Activated T-cell treated with anti-CD3 and anti-CD28 coated beads, Interleukin-2, amount 50 U/mL, for 1 hour (primary cell): ENCODE measurements at places on chromosomes 5 and 9.
A peak's percentile ranks its signal among the peaks of the same experiment; 100 is the strongest.

DNA sequence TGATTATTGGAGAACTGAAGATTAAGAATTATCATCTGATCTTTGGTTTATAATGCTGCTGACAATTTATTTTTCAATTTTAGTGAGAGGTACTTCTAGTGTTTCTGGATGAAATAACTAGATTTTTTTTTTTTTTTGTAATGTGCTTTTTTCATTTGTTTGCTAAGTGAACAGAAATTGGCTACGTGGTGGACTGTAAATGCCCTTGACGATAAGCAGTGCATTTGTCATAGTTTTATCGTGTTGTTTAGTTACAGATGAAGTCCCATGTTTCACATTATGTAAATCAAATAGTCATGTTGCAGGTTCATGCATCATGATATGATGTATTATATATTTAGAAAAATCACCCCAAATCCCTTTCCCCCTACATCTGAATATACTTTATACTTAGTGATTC, 81.0 kb downstream of the ADAMTS19 start:
- DNase-seq, result no peak

DNA sequence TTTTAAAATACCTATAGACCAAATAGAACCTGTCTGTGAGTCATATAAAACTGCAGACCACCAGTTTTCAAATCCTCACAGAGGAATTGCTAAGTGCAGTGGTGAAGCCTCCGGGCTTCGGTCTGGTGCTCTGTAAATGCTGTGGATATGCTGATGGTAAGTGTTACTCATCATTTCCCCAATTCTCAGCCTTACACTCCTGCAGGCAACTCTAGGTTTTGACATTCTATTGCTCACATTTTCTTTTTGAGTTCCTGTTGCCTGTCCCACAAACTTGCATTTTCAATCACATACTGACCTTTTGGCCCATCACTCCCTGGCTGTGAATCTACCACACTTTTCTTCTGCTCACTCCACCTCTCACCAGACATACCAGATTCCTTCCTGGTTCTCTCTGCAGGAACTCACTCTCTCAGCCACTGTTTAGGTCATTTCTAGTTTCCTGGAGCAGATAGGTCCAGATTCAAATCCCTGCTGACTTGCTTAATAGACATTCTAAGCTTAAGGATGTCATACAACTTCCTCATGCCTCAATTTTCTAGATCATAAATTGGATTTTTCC, 192.9 kb downstream of the RAB3C start:
- DNase-seq, result no peak

- DNase-seq, result no peak
Observed at GRCh38 chr5:5340206-5340729, 82.2 kb upstream of the ICE1 start.

GRCh38 chr5:31186672-31187267, 6.7 kb upstream of the CDH6 start:
- no peak for DNase-seq

GRCh38 chr5:89981878-89982773, 427.4 kb downstream of the CETN3 start:
- DNase-seq, result no peak

GRCh38 chr9:113436728-113437515, 26.4 kb downstream of the C9orf43 start:
- DNase-seq, result no peak

DNA sequence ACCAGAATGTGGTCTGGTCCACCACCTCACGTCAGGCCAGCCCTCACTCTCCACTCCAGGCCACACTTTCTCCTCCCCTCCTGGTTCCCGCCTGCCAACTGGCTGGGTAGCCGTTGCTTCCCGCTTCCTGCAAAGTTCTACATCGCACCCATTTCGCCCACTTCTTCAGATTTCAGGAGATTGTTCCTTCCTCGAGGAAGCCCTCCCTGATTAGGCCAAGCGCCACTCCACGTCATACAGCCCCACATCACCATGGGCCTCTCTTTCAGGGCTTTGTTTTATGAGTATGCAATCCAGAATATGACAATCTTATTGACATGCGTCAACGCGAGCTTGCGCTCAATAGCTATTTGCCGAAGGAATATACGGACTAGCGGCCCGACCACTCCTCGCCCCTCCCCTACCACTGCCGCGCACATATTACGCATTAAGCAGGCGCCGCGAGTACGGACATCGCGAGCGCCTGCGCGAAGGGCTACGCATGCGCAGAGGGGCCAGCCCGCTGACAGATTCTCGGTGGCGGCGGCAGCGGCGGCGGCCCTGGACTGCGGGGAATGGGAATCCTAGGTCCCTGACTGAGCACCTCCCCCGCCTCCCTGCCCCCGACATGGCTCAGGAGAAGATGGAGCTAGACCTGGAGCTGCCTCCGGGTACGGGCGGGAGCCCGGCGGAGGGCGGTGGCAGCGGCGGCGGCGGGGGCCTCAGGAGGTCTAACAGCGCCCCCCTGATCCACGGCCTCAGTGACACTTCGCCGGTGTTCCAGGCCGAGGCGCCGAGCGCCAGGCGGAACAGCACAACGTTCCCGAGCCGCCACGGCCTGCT, 74.7 kb downstream of the PIP5K1B start:
- peak; percentile 96 for DNase-seq

- DNase-seq, result no peak
Observed at GRCh38 chr9:112434487-112434886, 52.1 kb upstream of the KIAA1958 start.

DNA sequence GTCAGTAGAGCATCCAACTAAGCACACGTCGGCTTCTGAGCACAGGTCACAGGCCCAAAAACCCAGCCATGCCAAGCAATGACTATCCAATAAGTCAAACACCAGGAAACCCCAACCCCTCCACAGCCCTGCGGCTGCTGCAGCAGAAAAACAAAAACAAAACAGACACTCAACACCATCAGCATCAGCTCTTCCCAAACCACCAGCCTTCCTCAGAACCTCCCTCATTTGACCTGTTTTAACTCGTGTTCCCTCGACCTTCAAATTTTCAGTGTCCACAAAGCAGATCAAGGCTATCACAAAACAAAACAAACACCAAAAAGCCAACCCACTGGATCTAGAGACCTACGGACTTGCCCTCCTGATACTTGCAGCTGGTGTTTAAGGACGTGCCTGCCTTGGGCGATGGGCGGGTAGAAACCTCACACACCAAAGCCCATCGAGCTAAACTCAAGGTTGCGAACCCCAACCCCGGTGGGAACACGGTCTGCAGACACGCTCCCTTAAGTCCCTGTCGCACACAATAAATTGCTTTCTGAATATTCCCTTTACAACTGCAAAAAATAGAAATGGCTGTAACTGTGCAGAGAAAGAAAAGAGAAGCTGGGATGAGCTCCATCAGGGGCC, 247.1 kb upstream of the ANKRD55 start:
- DNase-seq, result peak; percentile 44
